ENCODE measurements at places on chromosomes 12 and 14. TPM values are rescaled to one million over a fixed set of nuclear protein-coding genes. Genes with fewer than 3 reads are reported as not detected.
A peak's percentile ranks its signal among the peaks of the same experiment; 100 is the strongest.

DNA sequence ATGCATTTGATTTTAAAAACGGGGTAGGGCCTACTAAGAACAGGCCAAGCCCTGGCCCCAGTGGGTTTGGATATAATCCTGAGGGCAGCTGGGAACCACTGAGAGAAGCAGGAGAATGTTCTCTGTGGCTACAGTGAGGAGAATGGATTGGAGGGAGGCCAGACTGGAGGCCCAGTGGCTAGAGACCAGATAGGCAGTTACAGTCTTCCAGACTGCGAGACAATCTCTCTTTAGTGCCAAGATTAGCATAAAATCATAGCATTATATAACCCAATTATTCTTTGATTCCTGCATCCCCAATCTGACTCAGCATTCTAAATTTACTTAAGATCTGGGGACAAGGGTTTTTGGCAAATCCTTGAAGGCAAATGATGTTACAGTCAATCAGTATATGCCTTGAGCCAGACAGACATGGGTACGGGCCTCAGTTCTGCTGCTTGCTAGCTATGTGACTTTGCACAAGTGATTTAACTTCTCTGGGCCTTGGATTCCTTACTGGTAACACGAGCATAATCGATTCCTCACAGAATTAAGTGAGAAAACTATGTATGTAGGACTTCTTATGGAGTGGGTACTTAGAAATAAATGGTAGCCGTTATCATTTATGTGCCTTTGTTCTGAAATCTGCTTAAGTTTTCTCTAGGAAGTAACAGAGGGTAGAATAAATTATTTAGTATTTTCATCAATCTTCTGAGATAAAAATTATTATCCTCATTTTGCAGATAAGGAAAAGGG lies 18.3 kb downstream of the NINJ2 start:
- no peak for DNase-seq

DNA sequence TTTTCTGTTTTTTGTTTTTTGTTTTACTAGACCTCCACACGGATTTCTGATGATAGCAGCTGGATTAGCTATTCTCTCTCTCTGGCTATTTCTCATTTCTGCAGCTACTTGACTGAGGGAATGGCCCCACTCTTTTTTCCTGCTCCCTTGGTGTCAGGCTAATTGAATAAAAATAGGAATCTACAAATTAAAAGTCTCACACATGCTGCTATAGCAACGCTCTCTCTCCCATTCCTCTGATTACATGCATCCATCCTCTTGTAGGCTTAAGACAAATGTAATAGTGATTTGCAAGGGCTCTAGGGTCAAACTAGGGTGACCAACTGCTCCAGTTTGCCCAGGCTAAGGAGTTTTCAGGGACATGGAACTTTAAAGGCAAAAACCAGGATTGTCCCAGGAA lies 221.8 kb downstream of the PHLDA1 start:
- no peak for DNase-seq

DNA sequence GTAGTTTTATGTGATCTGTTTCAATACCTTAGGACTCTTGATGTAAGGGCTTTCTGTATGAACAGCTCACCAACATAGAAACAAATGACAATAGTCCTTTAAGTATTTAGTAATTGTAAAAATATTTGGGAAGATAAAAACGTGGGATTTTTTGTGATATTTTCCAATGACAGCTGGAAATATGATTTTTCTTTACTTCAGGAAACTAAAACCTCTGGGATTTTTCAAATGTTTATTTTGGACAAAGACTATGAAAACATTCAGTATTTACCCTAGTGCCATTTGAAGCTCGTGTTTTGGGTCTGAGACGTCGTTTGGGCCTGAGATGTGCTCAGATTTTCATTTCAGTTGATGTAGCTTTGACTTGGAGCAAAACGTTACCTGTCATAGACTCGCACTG lies 240.0 kb downstream of the BMP4 start:
- no peak for DNase-seq

The PRDM4 gene
- total RNA-seq: 17.2 TPM

DNA sequence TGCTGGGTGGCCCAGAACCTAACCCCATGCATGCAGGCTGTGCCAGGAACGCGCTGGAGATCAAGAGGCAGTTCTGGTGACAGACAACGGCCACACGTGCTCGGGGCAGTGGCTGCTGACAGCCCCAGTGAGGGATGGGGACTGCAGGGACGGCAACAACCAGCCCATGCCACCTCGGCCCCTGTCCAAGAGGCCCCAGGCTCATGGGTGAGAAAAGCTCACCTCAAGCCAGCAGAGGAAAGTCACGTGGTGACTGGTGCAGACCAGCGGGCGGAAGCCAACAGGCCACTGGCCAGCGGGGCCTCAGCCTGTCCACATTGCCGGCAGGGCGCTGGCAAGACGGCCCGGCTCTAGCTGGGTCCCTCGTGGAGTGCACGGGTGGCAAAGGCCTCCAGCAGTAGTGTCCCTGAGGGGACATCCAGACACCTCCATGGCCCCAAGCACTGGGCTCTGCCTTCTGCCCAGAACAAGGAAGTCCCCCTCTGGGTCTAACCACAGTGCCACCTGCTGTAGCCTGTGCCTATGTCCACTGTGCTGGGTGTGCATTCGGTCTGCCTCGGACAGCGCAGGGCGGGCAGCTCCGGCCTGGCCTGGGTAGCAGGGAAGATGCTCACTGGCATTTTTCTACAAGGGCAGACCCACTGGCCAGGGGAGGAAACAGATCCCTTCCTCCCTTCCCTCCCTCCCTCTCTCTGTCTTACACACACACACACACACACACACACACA lies 134.1 kb downstream of the NCOR2 start:
- DNase-seq: no peak

DNA sequence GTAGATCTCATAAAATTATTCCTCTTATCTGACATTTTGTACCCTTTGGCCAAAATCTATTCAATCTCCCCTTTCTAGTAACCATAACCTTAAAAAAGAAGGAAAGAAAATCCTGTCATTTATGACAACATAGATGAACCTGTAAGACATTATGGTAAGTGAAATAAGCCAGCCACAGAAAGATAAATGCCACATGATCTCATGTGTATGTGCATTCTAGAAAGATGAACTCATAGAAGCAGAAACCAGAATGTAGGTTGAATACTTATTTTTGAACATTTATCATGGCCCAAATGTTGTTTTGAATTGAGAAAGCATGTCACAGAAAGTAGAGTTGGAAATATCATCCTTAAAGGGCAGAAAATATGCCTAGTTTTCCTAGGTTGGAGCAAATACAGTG lies 1053.6 kb downstream of the SLC6A15 start:
- DNase-seq: no peak

The GLIPR1L1 gene
- 1.7 TPM for total RNA-seq

- no peak for DNase-seq
Measured at GRCh38 chr12:82896979-82897378, 210.3 kb downstream of the TMTC2 start.

GRCh38 chr12:32091696-32092095 lies 15.0 kb upstream of the BICD1 start:
- no peak for DNase-seq

DNA sequence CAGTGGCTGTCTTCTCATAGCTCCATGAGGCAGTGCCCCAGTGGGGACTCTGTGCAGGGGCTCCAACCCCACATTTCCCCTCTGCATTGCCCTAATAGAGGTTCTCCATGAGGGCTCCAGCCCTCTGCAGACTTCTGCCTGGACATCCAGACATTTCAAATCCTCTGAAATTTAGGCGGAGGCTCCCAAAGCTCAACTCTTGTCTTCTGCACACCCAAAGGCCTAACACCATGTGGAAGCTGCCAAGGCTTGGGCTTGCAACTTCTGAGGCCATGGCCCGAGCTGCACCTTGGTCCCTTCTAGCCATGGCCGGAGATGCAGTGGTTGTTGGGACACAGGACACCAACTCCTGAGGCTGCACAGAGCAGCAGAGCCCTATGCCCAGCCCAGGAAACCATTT lies 20.5 kb upstream of the PPP2R5C start:
- no peak for DNase-seq

GRCh38 chr14:35747379-35747778 lies 61.7 kb downstream of the RALGAPA1 start:
- DNase-seq: no peak

DNA sequence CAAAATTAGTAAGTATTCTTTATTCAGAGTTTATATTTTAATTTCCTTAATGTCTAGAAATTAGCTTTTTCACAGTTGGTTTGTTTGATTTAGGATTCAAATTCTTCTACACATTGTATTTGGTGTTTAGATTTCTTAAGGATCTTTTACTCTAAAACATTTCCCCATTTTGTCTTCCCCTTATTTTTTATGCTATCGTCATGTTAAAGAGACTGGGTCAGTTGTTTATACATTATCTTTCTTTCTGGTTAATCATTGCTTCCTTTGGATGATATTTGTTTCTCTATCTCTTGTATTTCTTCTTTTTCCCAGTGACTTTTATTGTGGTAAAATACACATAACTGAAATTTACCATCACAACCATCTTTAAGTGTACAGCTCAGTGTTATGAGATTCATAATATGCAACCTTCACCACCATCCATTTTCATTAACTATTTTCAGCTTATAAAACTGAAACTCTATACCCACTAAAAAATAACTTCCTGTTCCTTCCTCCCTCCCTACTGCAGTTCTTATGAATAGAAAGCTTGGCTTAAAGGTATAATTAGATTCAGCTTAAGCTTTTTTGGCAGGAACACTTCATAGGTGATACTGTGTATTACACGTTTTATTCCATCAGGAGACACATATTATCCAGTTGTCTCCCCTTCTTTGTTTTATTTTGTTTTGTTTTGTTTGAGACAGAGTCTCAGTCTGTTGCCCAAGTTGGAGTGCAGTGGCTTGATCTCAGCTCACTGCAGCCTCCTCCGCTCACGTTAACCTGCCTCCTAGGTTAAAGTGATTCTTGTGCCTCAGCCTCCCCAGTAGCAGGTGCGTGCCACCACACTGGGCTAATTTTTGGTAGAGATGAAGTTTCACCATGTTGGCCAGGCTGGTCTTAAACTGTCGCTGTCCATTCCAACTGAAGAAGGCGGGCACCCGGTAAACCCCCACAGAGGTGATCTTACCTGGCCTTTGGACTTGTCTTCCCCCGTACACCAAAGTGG lies 45.0 kb downstream of the NOPCHAP1 start:
- DNase-seq: no peak

DNA sequence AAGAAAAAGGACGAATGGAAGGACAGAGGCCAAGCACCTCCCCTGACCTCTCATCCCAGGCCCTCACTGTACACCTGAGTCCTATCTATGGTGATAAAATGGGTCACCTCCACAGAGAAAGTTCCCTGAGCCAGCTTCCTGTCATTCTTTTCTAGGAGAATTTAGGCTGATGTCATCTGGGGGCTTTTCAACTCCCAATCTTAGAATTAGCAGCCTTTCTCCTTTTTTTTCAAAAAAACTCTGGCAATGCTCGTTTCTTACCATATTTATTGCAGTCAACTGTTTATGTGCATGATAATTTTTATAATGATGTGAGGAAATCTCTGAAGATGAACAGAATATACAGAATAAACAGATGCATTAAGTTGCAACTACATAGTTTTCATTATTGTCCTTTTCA lies 177.6 kb downstream of the SNAPC1 start:
- DNase-seq: no peak

DNA sequence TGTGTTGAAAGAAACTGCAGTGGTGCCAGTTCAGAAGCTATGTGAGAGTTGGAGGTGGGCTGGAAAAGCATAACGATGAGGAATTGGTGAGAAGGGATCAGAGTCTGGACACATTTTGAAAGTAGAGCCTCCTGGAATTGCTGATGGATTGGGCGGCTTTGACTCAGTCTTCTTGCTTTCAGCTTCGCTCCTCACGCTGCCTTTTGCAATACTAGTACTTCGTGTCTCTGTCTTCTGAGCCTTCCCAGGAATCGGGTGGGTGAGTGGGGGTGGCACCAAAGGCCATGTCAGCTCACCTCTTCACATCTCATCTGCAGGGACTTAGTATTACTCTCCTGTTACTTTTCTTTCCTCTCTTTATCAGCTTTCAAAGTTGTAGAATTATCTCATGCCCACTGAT lies 101.6 kb upstream of the RFX4 start:
- DNase-seq: no peak

DNA sequence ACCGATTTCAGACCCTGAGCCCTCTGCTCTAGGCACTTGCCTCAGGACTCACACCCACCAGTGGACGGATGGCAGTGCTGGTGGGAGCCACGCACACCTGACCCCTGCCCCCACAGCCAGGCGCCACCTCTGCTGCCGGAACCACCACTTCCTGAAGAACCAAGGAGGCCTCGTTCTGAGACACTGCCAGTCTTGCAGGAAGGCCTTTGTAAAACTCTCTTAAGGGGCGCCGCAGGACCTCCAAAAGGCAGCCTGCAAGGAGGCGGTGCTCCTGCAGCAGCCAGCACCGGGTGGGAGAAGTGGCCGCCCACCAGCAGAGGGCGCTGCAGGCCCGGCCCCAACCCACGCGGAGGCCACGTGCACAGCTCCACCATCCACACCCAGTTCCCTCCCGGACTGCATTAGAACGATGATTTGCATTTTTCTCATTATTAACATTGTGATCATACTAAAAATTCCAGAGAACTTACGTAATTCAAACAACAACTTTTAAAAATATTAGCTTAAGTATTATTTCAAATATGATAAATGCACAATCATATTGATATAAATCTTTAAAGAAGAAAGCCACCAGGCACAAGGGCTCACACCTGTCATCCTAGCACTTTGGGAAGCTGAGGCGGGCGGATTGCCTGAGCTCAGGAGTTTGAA lies 12.8 kb downstream of the STX2 start:
- peak; percentile 67 for DNase-seq

The GLT8D2 gene
- total RNA-seq: 6.8 TPM

The MANSC1 gene
- total RNA-seq: 8.9 TPM

GRCh38 chr12:45235087-45236025 lies 19.5 kb downstream of the ANO6 start:
- DNase-seq: no peak

DNA sequence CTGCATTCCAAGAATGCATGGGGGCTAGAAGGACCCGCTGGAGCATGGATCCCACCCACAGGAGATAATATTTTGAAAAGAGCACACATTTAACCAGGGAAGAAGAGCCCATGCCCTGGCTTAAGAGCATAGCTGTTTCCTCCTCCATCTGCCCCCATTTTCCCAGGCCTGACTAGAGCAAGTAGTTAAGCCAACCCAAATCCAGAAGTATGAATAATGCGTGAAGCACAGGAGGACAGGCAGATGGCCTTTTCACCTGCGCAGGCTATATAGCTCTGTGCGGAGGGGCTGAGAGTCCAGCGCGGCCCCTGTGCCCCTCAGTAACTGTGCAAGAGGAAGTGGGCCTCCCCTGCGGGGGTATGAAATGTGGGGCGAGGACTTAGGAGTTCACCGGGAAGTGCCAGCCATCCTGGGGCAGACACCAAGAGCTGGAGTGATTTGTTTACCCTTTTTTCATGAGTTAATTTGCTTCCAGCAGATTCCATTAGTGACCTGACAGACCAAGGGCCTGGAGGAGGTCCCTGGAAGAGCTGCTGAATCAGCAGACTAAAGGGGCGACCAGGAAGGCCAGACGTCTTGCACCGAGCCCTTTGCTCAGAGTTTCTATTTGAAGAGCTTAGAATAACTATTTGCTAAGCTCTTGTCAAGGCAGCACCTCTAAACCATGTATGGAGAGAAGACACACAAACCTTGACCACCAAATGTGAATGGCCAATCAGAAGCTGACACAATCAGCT lies 37.2 kb downstream of the DPF3 start:
- no peak for DNase-seq

GRCh38 chr14:94481468-94482131 lies 5.6 kb upstream of the SERPINA9 start:
- no peak for DNase-seq

- no peak for DNase-seq
Measured at GRCh38 chr14:105446971-105447370, 27.3 kb downstream of the MTA1 start.

- DNase-seq: no peak
Measured at GRCh38 chr14:92728759-92729364, 19.6 kb downstream of the LGMN start.
